Neuronal stem cell (in vitro differentiated cells): ENCODE measurements at places on chromosomes 7 and 10.

DNA sequence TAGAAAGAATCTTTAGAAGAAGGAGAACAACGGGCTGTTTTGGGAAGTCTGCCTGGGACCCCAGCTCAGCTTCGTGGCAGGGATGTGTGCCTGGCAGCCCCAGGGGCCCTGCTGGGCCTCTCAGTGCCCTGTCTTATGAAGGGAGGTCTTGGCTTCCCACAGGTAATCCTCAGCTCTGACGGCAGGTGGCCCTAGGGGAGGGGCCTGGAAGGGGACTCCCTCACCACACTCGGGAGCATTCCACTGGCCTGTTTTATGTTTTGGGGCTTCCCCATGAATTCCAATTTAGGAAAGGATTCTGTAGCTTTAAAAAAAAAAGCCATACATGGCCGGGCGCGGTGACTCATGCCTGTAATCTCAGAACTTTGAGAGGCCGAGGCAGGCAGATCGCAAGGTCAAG lies 3.0 kb upstream of the DMBT1 start:
- DNase-seq = no peak

DNA sequence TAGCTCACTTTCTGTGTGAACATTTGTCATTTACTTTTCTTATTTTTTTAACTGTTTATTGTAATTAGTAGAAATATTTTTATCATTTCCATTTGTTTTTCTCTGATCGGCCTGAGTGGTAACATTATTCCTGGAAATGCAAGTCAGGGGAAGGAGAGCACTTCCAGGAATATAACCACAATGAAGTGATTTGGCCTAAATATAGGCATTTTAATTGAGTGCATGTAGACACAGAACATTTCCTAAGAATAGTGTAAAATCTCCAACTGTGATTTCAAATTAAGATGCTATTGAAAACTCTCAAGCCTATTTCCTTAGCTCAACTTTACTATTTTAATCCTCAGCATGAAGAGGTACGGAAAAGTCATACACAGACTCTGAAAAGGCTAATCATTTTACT lies 86.5 kb upstream of the SKAP2 start:
- no peak for DNase-seq

- DNase-seq = no peak
Measured at GRCh38 chr7:116354546-116355423, 144.4 kb downstream of the TES start.

DNA sequence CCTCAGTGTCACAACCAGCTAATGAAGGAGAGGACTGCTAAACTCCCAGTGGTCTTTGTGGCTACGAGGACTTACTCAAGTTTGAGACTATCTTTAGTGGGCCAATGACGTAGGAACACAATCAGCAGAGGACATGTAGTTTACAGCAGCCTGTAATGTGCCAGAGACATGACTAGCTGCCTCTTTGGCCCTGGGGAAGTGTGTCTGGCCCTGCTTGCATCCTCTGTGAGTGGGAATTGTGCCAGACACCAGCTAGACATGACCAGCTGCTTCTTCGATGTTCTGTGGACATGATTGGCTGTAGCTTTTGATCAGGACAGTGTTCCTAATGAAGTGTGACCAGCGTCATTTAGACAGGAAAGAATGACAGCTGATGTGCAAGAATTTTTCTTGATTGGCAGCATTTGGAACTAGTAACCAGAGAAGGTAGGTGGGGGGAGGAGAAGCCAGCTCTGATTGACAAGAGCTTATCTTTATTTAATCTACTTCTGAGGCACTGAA lies 141.7 kb downstream of the AUTS2 start:
- DNase-seq = no peak

- no peak for DNase-seq
Measured at GRCh38 chr7:22350466-22351328, 6.3 kb downstream of the RAPGEF5 start.
